ENCODE measurements at places on chromosomes 3 and 15.

DNA sequence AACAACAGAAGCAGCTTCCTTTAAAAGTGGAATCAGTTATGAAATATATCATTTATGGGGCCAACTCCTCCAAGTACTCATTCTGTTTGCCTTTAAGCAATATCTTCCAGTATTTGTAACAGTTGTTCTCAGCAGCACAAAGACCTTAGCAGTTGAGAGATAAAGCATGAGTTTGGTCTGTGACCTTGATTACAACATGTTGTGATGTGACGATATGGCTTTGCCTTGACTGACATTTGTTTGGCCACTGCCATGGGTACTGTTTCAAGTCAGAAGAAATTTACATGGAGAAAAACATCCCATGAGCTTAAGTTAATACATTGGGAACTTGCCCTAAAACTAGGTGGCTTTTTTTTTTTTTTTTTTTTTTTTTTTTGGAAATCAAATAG lies 175.1 kb upstream of the KBTBD8 start:
- DNase-seq = no peak

DNA sequence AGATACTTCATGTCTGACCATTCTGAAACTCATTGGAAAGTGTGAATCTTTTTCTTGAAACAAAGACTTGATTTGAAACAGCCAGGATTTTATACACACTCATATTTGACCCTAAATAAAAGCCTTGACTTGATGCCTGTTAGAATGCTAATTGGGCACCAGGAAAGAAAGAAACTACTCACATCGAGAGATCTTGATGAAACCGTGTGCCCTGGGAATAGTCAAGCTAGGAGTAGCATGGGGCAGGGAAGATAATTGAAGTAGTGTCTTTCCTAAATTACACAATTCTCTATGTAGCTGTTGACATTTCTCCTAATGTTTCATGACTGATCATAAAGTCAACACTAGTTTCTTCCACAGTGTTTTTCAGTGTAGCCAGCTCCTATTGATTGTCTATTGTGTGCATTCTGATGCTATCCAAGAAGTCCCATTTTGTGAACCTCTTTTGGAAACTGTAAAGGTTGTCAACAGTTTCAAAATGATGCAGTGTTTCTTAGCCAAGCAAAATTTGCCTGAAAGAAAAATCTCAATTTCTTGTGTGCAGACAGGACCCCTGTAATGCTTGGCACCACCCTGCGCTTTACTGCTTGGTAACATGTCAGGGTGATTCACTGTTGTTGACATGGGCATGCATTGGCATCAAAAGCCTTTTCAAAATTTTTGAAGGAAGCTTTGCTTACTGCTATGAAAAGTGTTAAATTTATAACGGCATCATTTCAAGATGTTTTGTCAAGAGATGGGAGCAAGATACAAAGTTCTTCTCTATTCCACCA lies 52.5 kb upstream of the OTOL1 start:
- no peak for DNase-seq

DNA sequence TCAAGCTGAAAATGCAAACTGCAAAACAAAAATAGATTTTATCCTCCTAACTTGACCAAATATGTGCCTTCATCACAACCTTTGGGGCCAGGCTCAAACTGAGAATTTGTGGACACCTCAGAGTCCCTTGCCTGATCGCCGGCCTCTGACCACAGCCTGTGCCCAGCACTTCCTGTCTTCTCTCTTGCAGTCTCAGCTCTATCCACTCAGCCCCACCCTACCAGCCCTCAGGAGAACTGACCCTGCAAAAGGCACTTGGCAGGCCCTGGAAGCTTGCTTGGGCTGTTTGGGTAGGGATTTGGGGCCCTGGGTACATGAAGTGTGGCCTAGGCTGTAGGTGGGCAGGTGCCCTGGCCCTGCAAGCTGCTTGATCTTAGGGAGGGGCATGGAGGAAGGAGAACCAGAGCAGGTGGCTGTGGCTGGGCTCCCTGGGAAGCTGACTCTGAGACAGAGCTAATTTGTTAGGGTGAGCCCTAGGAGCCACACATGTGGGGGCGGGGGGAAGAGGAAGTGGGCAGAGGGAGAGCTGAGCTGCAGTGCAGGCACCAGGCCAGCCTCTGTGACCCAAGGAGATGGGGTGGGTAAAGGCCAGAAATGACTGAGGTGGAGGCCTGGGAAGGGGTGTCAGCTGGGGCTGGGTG lies 8.6 kb downstream of the CLEC3B start:
- DNase-seq = no peak

GRCh38 chr3:43019006-43019809 lies 40.1 kb downstream of the GASK1A start:
- no peak for DNase-seq

GRCh38 chr3:158671821-158672214 lies 630 bp downstream of the LXN start:
- no peak for DNase-seq

GRCh38 chr3:39329493-39329892 lies at the start of gene CCR8:
Gene CCR8 (plus strand): TSS chr3:39329709. CDS start chr3:39332332, 2,623 bp downstream.
- DNase-seq = no peak

GRCh38 chr15:33044598-33044997 lies 149.9 kb downstream of the FMN1 start:
- no peak for DNase-seq
